ENCODE measurements at places on chromosomes 6 and 20.

DNA sequence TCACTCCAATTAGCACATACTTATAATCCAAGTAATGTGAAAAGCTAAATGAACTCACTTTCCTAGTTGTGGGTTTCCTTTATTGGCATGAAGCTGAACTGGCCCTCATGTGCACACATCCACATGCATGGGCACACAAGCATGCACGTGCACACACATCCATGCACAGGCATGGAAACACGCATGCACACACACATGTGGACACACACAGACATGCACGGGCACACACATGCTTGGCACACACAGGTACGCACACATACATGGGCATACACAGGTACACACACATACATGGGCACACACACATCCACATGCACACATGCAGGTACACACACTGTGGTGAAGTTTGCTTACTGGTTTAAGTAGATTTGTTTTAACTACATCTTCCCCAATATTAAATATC is 23.8 kb downstream of the SYNDIG1 start:
- no peak for DNase-seq

GRCh38 chr6:109332748-109333147 is 49.5 kb downstream of the CD164 start:
- no peak for DNase-seq

DNA sequence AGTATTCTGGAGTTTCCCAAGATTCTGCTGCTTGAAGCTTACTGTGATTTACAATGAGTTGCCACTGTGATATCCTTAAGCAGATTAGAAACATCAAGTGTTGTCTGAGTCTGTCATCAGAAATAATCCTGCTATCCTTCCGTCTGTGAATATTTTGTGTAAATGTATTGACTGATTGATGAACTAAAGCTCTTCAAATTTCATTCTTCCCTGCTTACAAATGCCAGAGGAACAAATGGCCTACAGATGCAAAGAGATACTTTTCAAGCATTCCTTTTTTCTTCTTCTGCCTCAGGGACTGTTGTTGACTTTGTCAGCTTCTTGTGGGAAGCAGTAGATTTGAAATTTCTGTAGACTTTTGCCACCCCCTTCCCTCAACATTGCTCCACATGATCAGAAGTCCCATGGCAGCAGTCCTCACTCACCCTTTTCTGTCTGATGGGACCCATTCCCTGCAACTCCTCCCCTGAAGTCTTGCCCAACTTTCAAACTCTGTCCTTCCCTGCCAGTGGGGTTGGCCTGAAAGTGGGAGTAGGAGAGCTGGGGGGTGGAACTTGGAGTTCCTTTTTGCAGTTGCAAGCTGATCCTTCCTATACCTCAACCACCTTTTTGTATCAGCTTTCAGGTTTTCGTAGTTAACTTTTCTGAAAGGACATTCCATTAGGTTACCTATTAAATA is 38.5 kb upstream of the MLIP start:
- no peak for DNase-seq

DNA sequence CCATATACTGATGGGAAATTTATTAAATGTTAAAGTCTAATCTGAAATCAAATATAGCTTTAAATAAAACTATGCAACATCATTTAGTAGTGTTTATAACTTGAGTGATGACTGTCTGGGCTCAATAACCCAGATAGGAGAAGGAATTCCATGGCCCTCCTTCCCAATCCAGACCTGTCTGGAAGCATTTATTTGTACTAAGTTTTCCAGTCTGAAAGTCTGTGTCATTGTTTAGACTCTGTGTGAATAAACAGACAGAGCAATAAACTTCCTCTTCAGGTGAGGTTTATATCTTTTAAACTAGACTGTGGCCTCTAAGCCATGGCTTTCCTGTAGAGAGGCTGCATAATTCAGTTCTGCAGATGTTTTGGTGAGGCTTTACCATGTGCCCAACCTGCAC is 176.4 kb downstream of the SOX4 start:
- no peak for DNase-seq

Data from NCI-H1105 treated with DMSO at 0.1 percent for 48 hours (cell line).